Activated CD4-positive, alpha-beta T cell treated with anti-CD3 and anti-CD28 coated beads, Interleukin-2, amount 50 U/mL, for 48 hours (primary cell): ENCODE measurements at places on chromosomes 12 and 14.

GRCh38 chr14:24370748-24371147 is 2.8 kb downstream of the NFATC4 start:
- DNase-seq, result no peak

GRCh38 chr12:79206871-79207270 is 342.3 kb downstream of the SYT1 start:
- DNase-seq, result no peak

DNA sequence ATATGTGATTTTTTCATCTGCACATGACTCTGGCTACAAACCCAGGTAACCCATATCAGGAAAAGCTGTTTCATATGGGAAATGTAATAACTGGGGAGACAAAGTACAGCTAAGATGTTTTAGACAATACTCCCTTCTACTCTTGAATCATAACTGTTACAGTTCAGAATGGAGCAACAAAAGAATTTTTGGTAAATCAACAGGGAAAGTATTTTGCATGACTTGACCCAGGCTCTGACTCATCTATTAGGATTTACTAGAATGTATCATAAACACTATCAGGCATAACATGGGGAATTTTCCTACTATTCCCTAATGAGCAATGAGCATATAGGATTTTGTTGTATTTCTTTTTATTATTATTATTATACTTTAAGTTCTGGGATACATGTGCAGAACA is 553.0 kb downstream of the SLC16A7 start:
- DNase-seq, result no peak

GRCh38 chr12:119410396-119410795 is 75.9 kb downstream of the CCDC60 start:
- DNase-seq, result no peak

- no peak for DNase-seq
These were observed 14.2 kb upstream of the RASSF3 start for GRCh38 chr12:64595863-64596793.

GRCh38 chr12:28099871-28100270 is 90.4 kb upstream of the CCDC91 start:
- no peak for DNase-seq
